Activated T-cell treated with anti-CD3 and anti-CD28 coated beads for 4 hours (primary cell): ENCODE measurements at places on chromosomes 1 and 21.

GRCh38 chr1:225852413-225853124 lies 29.6 kb downstream of the TMEM63A start:
- no peak for DNase-seq

DNA sequence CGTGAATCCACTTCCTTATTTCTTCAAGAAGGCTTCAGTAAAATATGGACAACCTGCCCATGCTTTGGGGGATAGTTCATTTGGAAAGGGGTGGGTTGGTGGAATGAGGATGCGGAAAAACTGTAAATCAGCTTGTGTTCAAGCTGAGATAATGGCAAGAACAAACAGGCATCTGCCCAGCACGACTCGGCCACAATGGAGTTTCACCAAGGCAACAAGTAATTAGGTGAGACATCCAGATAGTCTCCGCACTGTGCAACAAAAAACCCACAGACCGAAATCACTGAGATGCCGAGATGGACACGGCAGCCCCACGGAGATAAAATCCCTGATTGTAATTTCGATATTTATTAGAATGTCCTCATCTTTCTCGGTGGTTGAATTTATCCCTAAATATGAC lies 455.2 kb downstream of the AJAP1 start:
- no peak for DNase-seq

- no peak for DNase-seq
Observed at GRCh38 chr1:34701326-34702060, 53.4 kb upstream of the GJB5 start.

GRCh38 chr21:44477712-44478111 lies 22.4 kb downstream of the LRRC3 start:
- DNase-seq: no peak

DNA sequence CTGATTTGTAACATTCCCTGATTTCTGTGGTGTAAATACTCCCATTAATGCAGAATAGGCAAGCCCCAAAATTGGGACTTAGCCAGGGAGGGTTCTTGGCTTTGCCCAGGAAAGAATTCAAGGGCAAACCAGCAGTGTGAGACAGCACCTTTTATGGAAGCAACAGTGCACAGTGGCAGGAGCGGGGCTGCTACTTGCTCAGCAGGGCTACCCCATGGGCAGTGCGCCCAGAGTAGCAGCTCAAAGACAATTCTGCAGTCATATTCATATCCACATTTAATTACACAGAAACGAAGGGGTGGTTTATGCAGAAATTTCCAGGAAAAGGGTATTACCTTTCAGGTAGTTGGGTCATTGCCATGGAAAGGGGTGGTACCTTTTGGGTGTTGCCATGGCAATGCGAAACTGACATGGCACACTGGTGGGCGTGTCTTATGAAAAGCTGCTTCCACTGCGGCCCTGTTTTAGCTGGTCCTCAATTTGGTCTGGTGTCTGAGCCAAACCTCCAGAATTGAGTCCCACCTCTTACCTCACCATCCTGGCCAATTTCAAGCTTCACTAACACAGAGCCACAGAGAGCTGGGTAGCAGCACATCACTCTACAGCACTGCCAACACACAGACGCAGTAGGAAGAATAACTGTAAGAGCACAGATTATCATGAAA lies 35.9 kb downstream of the FHAD1 start:
- no peak for DNase-seq

GRCh38 chr1:98112626-98113025 lies 191.8 kb upstream of the DPYD start:
- no peak for DNase-seq

GRCh38 chr1:3125078-3125477 lies 56.1 kb downstream of the PRDM16 start:
- DNase-seq: no peak

DNA sequence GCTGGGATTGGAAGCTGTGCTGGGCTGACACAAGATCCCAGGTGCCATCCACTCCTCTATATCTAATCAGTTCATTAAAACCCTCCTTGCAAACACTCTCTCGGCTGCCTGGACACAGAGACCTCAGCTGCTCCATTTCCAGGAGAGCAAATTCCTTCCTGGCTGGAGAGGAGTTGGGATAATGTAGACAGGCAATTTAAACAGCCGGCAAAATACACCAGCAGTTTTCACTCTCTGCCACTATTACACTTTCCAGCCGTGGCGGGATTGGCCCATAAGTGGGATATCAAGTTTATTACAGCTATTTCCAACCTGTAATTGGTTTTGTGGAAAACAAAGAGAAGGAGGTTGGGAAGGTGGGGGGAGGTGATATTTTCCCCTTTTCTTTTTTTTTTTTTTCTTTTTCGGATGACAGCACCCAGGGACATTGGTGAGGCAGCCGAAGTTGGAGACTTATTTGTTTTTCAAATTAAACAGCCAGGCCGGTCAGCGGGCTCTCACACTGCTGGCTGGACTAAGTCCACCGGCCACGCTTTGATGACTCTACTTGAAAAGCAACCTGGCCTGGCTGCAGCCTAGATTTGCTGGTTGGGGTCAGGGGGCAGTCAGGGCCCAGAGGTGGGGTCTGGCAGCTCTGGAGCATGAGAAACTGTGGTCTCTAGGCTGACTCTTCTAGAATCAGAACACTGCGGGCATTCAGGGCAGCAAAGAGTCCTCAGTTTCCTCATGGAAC lies 177.4 kb downstream of the IGSF21 start:
- no peak for DNase-seq

DNA sequence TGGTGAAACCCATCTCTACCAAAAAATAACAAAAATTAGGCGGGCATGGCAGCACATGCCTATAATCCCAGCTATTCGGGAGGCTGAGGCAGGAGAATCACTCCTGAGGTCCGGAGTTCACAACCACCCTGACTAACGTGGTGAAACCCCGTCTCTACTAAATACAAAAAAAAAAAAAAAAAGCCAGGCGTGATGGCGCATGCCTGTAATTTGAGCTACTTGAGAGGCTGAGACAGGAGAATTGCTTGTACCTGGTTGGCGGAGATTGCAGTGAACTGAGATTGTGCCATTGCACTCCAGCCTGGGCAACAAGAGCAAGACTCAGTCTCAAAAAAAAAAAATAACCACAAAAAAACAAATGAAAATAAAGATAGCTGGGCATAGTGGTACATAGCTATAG lies 42.3 kb downstream of the CC2D1B start:
- DNase-seq: no peak

- DNase-seq: no peak
Observed at GRCh38 chr21:33668180-33668579, 25.9 kb downstream of the ITSN1 start.
